DND-41 (cell line): ENCODE measurements at places on chromosomes 4 and X.

DNA sequence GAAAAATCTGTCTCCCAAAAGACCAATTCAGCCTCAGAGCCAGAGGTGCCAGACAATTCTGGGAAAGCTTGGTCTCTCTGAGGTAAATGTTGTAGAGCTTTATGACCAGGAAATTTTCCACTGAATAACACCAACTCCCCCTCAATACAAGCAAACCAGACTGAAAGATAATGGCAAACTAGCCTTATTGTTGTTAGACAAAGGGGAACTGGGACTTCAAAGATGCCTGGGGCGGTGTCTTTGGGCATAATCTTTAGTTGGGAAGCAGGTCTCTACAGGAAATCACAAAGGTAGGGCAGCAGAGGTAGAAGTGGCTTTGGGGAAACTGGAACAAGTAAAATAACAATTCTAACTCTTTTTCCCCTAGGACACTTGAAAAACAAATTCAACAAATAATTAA is 12.0 kb downstream of the COL4A6 start:
- DNase-seq = no peak

GRCh38 chrX:115360220-115360781 is 70.8 kb downstream of the LUZP4 start:
- DNase-seq = no peak

- no peak for DNase-seq
Measured at GRCh38 chr4:76866641-76867040, 31.3 kb downstream of the SOWAHB start.

DNA sequence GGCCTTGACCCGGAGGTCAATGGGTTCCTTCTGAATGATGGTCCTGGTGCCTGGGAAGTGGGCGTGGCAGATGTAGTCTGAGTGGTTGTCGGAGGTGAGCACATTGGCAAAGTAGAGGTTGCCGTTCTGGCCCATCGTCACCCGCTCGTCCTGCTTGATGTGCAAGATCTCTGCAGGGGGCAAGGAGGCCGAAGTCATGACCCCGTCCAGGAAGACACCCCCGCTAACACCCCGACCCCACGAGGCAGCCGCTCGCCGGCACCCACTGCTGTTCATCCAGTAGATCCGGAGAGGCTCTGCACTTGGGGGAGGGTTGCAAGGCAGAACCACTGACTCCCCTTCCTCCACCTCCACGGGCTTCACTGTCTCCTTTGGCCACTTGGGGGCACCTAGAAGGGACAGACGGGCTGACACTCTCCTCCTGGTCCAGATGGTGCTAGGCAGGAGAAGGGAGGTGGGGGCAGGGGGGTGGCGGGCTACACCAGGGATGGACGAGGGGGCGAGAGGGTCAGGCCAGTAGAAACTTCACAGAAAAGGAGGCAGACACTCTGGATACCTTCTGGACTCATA is 15.1 kb downstream of the L1CAM start:
- no peak for DNase-seq

DNA sequence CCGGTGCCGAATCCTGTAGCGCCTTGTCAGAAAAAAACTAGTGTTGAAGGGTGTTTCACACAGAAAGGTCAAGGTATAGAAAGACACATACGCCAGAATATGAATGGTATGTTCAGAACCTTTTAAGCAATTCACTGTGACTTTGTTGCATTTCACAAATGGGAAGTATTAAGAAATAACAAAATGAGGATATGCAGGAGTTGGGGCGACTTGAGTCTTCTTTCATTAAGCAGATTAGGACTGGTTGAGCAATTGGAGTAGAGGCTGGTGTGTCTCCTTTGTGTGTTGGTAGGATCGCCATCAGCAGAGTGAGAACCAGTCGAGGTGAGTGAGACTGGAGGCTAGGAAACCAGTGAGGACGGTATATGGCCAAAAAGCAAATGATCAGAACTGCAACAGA is 1454.5 kb upstream of the TENM3 start:
- DNase-seq = no peak

DNA sequence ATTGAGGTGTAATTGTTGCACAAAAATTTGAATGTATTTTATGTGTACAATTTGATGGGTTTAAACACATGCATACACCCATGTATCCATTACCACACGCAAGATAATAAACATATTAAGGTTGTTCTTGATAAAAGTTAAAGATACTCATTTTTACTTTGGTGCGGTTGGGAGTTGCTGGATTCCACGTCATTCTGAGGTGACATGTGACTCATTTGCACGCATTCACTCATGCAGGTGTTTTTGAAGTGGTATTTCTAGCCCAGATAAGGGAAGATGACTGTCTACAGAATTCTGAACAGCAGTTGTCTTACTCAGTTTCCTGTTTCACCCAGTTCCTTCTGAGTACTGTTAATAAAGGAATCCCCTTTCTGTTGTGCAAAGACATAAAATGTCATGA is 142.0 kb downstream of the RTL3 start:
- DNase-seq = peak; percentile 65

- DNase-seq = no peak
Measured at GRCh38 chr4:94412019-94412657, 39.6 kb upstream of the PDLIM5 start.

DNA sequence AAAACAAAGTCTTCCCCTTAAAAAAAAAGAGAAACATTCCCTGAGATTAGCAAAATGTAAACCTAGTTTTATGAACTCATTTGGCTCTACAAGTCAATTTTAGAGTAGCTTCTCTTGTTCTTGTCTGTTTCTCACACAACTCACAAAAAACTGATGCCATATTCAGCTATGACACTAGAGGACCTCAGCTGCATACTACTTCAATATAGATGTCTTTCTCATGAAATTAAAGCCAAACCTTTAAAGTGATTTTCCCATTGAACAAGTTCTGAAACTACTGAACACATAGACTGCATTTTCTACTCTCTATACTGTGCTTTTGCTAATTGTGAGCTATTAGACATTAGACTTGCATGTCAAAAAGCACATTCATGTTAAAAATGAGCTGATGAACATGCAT is 49.8 kb downstream of the TBCK start:
- no peak for DNase-seq

GRCh38 chrX:55715847-55716246 is 1.7 kb upstream of the RRAGB start:
- no peak for DNase-seq

- DNase-seq = peak; percentile 47
Measured at GRCh38 chr4:8435656-8436121, 4.8 kb downstream of the ACOX3 start.

- DNase-seq = no peak
Measured at GRCh38 chr4:43471950-43472349, 579.4 kb downstream of the GRXCR1 start.

- no peak for DNase-seq
Measured at GRCh38 chrX:27583976-27584375, 6.2 kb upstream of the DCAF8L2 start.

DNA sequence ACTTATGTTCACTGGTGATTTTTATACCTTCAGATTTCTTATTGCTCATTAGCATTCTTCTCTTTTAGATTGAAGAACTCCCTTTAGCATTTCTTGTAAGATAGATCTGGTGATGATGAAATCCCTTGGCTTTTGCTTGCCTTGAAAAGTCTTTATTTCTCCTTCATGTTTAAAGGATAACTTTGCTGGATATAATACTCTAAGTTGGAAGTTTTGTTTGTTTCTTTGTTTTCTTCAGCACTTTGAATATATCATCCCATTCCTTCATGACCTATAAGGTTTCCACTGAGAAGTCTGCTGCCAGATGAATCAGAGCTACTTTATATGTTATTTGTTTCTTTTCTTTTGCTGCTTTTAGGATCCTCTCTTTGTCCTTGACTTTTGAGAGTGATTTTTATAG is 18.5 kb downstream of the CC2D2A start:
- no peak for DNase-seq

- DNase-seq = no peak
Measured at GRCh38 chrX:141405486-141405852, 163.2 kb upstream of the SPANXC start.

DNA sequence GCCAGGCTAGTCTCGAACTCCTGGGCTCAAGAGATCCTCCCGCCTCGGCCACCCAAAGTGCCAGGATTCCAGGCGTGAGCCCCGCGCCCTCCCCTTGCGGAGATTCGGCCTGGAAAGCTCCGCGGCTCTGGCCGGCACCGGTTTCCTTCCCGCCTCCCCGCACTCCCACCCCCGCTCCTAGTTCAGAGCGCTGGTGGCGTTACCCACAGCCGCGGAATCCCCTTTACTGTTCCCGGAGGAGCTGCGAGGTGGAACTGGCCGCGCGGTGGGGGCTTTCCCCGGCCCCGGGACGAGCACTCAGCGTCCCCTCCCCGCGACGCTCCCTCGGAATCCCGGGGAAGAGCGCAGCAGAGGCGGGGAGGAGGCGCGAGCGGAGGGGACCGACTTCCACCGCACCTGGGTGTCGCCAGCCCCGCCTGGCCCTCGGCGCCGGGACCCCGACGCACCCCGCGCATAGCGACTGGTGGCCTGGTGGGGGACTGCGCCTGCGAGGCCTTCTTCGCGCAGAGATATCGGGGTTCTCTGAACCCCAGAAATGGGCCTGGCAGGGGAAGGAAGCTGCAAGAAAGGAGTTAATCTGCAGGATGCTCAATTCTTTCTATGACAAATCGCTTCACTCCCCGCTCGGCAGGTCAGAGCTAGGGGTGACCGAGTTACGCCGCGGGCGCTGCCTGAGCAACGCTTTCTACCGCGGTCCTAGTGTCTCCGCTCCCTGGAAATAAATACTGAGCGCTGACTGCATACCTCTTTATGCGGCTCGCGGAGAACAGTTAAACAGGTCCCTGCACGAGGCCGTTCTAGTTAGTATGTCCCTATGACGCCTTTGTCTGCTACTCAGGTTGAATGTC is 14.6 kb upstream of the SLC25A4 start:
- DNase-seq = no peak

DNA sequence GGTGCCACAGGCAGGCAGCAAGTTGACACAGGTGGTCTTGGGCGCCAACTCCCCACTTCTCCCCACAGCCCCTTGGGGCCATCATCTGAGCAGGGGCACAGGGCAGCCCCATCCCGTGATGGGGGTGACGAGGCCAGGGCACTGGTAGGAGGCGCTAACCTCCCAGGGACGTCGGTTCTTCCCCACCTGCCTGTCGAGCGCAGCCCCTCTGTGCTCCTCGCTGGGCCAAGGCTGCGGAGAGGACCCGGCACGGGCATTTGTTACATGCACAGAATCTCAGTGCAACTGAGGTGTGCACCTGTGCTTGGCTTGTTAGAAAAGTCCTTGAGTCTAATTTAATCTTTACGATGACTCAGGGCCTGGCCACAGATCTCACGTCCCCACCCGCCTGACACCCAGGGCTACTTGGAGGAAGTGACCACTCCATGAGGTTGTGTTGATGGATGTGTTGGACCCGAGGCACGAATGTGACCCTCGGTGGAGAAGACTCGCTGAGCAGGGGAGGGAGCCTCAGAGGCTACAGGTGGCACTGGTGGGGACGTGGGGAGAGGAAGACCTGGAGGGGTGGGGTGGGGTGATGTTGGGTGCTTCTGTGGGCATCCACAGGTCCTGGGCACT is 3.1 kb upstream of the SH3TC1 start:
- no peak for DNase-seq

- no peak for DNase-seq
Measured at GRCh38 chr4:602559-602942, 22.8 kb upstream of the PDE6B start.

DNA sequence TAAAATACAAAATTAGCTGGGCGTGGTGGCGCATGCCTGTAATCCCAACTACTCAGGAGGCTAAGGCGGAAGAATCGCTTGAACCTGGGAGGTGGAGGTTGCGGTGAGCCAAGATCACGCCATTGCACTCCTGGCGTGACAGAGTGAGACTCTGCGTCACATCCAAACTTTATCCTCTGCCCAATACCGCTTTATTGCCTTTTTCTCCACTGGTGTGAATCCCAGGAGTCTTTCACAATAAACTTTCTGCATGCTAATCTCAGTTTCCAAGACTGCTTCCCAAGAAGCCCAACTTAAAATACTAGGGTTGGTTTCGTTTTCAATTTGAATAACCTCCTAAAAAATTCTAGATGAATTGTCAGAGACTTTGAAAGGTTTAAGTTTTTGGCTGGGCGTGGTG is 27.2 kb upstream of the DHX15 start:
- no peak for DNase-seq

DNA sequence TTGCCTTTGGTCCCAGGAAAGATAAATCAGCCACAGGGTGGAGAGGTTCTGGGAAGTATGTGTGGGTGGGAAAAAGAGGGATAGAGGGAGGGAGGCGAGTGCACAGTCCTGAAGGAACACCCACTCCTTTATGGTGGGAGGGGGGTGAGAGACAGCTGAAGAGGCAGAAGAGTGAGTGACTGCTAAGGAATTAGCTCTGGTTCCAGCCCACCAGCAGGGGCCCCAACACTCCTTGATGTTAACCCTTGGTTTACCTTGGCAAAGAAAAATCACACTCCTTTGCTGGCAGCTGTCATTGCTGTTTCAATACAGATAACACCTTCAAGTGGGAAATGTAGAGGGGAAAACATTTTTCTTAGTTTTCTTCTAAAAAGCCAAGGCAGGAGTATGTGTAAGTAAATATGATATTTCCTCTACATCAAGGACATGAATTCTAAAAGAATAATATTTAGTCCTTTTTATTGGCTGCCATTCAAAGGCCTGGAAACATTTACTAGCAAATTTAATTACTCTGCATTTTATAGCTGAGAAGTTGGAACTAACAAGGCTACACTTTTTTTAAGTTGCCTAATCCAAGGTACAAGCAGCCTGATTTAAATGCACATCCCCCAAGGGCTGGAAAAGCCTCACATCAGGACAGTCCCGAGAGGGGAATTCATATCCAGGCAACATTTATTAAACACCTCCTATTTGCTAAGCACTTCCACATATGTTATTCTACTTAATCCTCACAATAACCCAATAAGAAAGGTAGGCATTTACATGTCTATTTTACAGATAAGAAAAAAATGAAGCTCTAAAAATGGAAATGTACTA is 81.7 kb downstream of the HS6ST2 start:
- DNase-seq = no peak

DNA sequence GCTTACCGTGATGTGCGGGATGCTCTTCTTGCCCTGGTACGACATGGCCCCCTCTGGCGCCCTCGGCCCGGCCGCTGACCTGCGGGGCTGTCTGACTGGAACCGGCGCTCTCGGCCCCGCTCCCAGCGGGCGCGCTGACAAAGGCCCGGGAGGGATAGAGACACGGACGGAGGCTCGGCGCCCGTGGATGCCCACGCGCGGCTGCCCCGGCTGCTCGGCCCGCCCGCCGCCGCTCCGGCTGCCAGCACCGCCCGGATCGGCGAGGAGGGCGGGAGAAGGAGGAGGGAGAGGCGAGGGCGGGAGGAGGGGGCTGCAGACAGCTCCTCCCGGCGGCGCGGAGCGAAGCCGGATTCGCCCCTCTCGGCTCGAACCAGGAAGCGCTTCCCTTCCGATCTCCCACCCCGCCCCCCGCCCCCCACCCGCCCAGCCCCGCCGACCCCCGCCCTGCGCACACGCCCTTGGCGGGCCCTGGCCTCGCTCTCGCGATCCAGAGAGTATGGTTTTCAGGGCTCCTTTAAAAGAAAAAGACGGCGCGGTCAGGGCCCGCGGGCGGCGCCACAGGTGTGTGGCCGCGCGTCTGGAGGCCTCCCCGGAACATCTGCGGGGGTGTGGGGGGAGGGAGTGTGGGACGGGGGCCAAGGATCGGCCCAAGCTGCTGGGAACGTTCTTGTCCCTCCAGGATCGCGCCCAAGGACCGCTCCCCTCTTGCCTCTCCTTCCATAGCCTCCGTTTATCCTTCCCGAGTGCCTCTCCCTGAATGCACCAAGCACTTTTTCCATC is 4.5 kb downstream of the CRMP1 start:
- no peak for DNase-seq
